ENCODE measurements at places on chromosomes 1 and 21.

DNA sequence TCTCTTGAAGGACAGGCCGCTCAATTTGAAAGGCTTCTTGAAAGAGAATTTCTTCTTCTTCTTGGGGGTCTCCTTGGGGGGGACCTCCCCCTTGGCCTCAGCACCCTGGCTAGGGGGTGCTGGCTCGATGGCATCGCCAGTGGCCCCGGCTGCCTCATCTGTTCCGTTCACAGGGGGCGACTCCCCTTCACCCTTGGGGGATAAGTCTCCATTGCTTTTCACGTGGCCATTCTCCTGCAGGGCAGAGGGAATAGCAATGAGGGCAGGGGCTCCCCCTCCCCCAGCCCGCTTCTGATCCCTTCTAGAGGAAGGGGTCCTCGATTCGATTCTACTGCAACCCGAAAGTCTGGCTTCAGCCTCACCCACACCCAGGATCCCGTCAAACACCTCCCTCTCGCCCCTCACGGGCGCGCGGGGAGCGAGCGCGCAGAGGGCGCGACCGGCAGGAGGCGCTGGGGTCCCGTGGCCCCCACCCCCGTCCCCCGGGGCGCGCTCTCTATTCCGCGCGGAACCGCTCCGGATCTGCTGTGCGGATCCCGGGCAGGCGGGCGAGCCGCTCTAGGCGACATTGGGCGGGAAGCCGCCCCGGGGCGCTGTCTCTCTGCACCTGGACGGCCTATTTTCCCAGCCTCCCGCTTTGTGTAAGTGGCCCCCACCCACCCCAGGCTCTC, 1.0 kb downstream of the MARCKSL1 start:
- no peak for DNase-seq

DNA sequence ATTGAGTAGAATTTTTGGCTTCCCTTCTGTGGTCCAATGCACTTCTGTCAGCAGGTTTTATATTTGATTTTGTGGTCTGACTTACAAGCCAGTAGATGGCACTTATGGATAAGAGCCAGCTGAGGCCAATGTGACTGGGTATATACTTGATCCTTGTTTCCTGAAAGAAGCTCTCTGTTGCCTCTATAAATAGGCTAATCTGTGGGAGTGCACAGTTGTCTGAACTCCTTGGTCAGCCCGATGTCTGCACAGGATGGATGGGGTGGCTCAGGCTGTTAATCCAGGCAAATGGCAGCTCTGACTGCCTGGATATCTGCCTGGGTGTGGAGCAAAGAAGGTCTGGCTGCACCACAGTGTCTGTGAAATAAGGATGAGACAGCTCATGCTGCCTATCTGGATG, 1183.7 kb upstream of the PRMT6 start:
- DNase-seq: no peak

- no peak for DNase-seq
Measured at GRCh38 chr1:226001088-226001487, 1.9 kb upstream of the SDE2 start.

GRCh38 chr1:51009381-51009780, 39.3 kb downstream of the CDKN2C start:
- no peak for DNase-seq

DNA sequence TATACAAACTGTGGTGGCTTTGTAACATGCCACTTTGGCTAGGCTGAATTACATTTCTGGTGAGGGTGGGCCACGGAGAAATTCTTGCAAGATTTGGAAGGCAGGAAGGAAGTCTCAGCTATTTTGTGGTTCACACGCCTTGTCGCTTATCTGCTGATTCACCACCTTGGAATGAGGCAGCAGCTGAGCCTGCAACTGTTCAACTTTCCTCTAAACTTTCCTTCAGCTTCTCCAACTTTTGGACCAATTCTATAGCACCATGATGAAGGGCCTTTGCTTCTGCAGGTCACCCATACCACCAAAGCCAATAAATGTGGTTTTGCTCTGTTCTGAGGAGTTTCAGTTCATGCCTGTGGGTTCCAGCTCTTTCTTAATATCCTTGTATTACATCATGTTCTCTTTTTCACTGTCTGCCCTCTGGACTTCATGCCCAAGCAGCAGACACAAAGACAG, 337.6 kb upstream of the SNX7 start:
- peak; percentile 99 for DNase-seq

DNA sequence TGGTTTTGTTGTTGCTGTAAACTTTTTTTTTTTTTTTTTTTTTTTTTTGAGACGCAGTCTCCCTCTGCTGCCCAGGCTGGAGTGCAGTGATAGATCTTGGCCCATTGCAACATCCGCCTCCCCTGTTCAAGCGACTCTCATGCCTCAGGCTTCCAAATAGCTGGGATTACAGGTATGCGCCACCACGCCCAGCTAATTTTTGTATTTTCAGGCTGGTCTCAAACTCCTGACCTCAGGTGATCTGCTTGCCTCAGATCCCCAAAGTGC, 78.9 kb upstream of the SLC45A1 start:
- peak; percentile 46 for DNase-seq

DNA sequence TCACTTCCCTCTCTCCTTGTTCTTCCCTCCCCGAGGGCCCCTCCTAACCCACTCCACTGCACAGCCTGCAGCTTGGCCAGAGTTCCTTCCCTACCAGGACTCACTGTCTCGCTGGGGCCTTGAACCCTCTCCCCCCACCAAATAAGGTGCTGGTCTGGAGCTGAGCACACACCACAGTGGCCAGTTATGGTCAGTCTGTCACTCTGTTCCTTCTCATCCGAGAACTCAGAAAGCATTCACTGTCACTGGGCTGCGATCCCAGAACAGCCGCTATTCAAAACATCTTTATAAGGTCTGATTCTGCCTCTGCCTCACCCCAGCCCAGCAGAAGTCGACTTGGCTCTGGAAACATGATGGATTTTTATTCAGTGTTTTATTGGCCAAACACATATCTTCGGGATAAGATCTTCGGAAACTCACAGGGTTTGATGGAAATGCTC, 19.8 kb upstream of the LBR start:
- no peak for DNase-seq

GRCh38 chr1:93584261-93585003, 97.2 kb downstream of the BCAR3 start:
- no peak for DNase-seq

DNA sequence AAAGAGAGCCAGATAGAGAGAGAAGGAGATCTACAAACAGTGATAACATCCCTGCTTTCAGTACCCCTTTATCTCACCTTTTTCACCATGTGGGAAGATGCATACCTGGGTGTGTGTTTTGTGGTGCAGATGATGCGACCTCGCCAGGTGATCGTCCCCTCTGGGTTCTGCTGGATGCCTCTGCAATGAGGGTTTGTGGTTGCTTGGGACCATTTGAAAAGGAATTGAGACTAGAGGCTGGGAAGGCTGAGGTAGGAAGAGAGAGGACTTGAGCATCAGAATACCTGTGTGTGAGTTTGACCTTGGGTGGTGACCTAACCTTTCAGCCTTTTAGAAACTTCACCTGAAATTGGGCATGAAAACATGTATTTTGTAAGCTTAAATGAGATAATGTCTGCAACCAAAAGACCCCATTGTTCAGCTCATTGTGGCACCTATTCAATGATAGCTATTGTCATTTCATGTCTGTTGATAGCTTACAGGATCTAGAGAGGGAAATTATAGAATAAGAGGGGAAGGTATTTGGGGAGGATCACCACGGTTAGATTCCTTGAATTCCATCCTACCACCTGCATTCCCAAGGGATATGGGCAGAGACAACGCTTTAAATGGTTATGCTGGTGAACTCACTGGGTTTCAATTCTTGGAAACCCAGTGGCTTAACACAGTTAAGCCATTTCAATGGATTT, 125.7 kb downstream of the IGSF21 start:
- DNase-seq: no peak

DNA sequence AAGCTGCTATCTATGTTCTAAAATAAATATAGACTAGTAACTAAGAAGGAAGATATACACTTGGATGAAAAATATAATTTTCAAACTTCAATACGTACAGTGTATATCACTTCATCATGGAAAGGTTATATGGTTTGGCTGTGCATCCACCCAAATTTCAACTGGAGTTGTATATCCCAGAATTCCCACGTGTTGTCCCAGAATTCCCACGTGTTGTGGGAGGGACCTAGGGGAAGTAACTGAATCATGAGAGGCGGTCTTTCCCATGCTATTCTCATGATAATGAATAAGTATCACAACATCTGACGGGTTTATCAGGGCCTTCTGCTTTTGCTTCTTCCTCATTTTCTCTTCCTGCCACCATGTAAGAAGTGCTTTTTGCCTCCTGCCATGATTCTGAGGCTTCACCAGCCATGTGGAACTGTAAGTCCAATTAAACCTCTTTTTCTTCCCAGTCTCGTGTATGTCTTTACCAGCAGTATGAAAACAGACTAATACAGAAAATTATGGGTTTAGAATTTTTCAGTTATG, 10.7 kb downstream of the NEGR1 start:
- no peak for DNase-seq

DNA sequence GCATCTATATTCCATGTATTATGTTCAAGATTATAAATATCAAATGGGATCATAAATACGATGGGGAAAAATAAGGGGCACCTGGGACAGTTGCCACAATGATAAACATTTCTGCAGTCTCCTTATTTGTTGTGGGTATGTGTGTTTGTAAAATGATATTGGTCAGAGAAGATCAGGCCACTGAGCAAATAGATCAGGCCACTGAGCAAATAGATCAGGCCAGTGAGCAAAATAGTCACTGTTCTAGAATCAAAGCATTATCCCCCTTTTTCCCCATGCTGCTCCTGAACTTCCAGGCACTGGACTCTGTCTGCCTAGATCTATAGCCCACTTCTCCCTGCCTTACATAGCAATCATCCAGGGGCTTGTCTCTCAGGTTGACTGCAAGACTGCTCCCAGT, 599.8 kb upstream of the USP24 start:
- DNase-seq: no peak

GRCh38 chr1:12161662-12162458, 4.9 kb upstream of the TNFRSF1B start:
- DNase-seq: peak; percentile 84

DNA sequence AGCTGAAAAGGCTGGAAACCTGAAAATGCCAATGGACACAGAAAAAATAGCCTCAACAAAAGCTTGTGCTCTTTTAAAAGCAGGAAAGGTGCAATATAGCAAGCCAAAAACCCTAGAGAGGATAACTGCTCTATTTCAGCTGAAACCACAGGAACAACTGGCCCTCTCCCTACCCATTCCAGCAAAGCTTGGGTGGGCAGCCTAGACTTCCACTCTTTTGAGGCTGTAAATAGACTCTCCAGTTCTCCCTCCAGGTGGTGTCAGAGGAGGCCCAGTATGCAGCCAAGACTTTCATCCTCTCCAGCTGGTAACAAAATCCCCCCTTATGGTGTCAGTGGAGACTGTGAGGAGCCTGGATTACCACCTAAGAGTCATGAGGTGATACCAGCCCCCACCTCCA, 206.9 kb upstream of the PLD5 start:
- no peak for DNase-seq

DNA sequence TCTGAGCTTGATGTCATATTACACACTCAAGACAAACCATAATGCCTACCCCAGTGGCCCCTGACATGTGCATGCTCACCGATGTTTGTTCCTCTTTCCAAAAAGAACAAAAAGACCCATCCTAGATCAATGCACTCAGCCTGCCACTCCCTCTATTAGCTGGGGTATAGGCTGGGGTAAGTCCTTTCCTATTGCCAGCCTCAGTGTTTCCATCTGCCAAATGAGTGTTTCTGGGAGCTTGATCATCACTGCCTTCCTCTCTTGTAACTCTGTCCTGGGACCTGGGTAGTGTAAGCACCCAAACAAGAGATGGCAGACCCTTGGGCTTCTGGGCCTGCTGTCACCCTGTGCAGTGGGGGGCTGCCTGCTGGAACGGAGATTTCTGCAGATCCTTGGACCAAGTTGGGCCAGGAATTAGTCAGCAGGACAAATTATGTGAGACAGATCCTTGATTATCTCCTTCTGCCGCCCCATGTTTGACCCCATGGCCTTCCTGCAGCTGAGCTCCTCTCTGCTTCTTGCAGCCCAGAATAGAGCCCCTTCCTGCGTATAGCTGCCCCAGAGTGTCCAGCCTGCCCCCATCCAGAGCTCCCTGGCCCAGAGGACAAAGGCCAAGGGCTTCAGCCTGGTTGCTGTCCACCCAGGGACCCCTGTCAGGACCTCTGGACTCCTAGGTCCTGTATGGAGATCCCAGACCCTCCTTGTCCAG, 31.5 kb upstream of the LRP8 start:
- DNase-seq: no peak

- DNase-seq: no peak
Measured at GRCh38 chr1:37482796-37483744, 8.7 kb downstream of the ZC3H12A start.

- no peak for DNase-seq
Measured at GRCh38 chr1:108826081-108826635, 30.7 kb downstream of the AKNAD1 start.

DNA sequence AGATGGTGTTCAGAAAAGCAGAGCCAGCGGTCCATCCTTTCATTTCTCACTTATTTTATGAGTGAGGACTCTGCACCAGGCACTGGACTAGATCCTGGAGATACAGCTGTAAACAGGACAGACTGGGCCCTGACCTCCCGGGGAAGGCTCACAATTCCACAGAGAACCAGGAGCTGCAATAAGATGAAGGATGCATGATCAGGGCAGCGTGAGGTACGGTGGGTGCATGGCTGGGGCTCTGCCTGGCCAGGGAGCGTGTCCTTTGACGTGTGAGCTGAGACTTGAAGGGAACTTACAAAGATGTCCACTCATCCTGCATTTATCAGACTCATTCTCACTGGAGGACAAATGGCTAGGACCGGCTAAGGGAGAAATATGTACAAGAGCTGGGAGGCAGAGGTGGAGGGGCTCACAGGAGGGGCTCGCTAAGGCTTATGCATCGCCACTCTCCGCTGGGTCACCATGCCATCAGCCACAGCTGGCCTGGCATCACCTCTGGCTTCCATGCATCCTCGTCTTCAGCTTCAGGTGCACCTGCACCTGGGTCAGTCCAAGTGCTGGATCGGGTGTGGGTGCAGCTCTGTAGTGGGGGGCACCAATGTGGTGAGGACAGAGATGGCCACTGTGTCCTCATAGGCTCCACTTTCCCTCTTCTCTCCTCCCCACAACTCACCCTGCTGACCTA, 213.9 kb downstream of the TOMM20 start:
- DNase-seq: no peak

DNA sequence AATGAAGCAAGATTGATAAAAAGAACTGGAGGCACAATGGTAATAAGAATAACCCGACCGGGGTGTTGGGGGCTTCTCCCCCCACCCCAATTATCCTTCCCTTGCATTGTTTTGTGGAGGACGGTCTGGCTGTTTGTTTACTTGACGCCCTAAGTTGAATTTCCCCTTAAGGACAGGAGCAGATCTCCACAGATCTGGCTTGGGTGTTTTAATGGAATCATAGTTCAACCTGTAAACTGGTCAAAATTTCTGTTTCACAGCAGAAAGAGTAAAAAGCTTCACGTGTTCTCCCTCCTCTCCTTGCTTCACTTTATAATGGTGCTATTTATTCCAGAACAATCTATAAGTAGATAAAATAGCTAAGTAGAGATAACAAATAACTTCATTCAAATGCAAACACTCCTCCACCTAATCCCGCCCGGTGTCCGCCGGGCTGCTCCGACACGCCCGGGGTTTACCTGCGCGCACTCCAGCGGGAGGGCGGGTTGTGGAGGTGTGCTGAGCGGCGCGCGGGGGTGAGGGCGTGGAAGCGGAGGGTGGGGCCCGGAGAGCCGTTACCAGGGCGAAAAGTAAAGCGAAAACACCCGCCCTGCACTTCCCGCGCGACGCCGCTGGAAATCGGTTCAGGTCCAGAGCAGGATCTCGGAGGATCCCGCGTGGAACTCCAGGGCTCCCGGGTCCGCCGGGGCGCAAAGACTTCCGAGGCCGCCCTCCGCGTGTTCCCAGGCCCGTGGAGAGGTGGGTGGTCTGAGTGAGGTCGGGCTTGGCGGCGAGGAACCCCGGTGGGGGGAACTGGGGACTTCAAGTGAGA, 2.0 kb upstream of the ATF3 start:
- DNase-seq: no peak
